ENCODE measurements at places on chromosomes 1 and 21. TPM values are rescaled to one million over a fixed set of nuclear protein-coding genes. Genes with fewer than 3 reads are reported as not detected.

DNA sequence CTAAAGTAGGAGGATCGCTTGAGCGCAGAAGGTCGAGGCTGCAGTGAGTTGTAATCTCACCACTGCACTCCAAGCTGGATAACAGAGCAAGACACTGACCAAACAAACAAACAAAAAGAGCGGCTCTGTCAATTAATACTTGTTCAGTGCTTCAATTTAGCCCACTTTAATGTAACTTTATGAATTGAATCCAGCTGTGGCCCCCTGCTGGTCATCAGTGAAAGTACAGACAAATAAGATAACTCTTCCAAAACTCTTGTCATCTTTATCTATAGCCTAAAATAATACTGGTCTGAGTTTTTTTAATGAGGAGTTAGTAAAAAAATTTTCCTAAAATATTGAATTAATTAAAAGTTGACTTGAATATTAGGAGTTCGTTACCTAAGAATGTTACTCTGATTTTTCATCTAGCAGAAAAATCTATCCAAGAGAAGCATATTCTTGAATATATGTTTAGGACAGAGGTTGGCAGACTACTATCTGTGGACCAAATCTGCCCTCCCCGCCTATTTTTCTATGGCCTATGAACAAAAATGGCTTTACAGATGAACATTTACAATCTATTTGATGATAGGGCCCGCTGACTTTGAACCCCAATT is 26.1 kb downstream of the ATP5PF start:
- peak; percentile 14 for DNase-seq

DNA sequence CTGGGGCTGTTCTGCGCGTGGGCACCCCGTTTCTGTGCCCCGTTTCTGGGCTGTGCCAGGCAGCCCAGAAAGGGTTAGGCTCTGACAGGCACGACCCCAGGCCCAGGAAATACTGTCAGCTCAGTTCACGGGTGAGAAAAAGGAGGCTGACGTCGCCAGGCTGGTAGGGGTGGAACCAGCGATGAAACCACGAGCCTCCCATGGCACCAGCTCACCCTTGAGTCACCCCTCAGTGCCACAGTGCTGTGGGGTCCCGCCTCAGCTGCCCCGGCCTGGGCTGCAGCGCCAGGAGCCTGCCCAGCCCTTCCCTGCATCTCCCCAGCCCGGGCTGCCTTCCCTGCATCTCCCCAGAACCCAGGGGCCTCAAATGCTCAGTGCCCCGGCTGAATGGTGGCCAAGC is 11.5 kb downstream of the MEGF6 start:
- no peak for DNase-seq

GRCh38 chr1:109963864-109964263 is 20.7 kb upstream of the AHCYL1 start:
- DNase-seq, result no peak

- no peak for DNase-seq
Observed at GRCh38 chr1:38941527-38942019, at the start of gene RHBDL2. RHBDL2 (minus strand) TSS chr1:38941830; CDS start chr1:38919212, 22,618 bp downstream.

DNA sequence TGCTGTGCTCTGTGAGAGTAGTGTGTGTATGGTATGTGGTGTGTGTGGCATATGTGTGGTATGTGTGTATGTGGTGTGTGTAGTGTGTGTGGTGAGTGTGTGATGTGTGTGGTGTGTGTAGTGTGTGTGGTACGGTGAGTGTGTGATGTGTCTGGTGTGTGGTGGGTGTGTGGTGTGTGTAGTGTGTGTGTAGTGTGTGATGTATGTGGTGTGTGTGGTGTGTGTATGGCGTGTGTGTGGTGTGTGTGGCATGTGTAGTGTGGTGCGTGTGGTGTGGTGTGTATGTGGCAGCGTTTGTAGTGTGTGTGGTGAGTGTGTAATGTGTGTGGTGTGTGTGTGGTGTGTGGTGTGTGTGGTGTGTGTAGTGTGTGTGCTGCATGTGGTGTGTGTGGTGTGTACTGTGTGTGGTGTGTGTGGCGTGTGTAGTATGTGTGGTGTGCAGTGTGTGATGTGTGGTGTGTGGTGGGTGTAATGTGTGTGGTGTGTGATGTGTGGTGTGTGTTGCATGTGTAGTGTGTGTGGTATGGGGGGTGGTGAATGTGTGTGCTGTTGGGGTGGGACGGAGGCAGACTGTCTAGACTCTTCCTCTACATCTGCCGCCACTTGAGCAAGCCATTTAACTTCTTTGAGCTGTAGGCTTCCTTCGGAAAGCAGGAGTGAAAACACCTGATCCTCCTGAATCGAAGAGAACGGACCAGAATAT is 33.5 kb downstream of the GPA33 start:
- no peak for DNase-seq

DNA sequence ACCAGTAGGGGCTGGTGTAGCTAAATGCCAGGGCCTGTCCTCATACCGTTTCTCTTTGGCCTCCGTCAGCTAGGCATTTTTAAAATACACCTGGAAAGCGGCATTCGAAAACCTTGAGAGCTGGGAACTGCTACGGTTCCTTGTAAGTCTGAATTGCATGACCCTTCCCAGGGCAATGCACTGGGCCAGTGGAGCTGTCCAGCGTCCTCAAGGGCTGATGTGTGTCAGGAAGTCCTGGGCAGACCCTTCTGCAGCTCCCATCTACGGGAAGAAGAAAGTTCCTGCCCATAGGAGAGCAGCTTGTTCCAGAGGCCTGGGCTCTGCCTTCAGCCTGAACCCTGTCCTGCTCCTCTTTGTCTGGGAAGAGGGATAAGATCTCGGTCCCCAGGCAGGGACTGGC is 34.1 kb downstream of the UBASH3A start:
- DNase-seq, result no peak

OR2L5 gene
- total RNA-seq, result not detected

PBX1 gene
- not detected for total RNA-seq

ANGPTL7 gene
- not detected for total RNA-seq

ANP32E gene
- total RNA-seq, result 198 TPM

OR6Y1 gene
- total RNA-seq, result not detected
